ENCODE measurements at places on chromosomes 2 and 18.
A peak's percentile ranks its signal among the peaks of the same experiment; 100 is the strongest.

DNA sequence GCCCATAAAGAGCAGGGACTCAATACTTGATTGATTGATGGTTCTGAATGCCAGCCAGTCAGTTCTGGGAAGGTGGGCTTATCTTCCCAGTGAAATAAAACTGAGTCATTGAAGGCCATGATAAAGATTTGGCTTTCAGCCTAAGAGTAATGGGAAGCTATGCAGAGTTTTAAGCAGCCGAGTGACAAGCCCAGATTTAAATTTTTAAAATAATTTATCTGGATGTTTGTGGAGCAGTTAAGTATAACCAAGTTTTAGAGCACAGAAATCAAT lies 122.8 kb downstream of the RAPGEF4 start:
- no peak for DNase-seq

- DNase-seq: no peak
These were observed 18.9 kb upstream of the IL1R2 start for GRCh38 chr2:101972621-101973434.

DNA sequence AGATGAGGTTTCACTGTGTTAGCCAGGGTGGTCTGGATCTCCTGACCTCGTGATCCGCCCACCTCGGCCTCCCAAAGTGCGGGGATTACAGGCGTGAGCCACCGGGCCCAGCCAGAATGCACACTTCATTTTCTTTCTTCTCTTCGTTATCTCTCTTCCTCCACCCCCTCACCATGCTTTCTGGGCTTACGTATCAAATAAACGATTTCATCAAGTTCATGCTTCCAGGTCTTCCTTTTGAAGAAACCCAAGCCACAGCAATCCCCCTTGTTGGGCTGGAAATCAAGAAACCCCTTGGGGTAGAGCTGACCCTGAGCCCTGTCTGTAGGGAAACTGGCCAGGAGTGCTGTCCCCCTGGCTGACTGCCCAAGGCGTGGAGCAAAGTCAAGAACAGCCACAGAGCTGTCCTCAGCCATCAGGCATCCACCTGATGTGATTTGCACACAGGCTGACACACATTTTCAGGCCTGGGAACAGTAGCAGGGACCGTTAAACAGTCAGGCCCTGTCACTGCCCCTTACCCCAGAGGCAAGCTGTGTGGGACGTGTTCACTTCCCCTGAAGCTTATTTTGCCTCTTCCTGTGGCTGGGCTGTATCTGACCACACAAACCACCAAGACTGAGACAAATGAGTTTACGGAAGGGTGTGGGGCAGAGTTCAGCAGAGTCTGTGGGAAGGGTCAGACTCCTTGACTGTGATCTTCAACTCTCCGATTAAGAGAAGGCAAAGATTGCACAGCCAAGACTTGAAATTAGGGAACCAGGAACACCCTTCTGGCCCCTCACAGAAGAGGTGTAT lies 15.1 kb upstream of the NMUR1 start:
- peak; percentile 86 for DNase-seq

DNA sequence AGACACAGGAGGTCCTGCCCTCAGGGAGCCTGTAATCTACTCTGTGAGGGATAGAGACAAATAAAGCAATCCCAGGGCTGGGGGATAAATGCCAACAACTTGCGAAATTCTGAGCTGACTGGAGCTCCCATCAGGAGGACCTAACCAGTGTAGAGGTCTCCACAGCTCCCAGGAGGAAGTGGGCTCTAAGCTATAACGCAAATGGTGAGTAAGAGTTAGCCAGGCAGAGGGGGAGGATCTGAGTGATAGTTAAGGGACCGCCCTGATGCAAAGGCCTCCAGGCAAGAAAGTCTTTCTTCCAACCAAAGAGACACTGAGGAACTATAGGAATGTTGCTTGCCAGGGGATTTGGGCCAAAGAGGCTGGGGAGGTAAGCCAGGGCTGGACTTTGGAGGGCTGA lies 16.0 kb upstream of the ZNF532 start:
- DNase-seq: no peak

- DNase-seq: no peak
These were observed 112.9 kb downstream of the RIF1 start for GRCh38 chr2:151522556-151522955.

DNA sequence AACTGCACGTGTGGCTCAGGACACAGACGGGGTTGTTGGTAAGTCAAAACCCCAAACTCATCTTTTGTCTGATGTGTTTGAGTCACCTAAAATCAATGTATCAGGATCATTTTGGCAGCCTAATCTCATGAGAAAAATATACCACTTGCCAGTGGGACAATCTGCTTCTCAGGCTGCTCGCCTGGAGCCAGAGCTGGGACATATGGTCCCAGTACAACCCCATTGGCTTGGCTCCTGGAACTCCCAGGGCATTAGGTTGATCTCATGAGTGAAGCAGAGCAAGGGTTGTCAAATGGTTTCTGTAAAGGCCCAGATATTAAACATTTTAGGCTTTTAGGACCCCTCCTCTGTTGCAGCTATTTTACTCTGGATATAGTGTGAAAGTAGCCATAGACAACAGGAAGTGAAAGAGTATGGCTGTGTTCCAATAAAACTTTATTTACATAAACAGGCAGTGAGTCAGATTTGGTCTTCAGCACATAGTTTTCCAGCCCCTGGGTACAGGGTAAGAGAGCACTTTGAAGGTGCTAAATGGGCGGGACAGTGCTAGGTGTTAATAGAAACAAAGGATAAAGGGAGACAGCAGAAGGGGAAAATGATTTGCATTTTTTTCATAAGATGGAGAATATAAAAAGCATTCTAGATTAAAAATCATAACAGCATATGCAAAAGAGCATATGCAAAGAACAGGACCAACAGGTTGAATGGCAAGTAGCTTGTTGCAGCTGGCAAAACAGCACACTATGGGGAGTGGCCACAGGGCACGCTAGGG lies 290.8 kb downstream of the KCNS3 start:
- no peak for DNase-seq

GRCh38 chr18:63850020-63850419 lies 37.5 kb upstream of the SERPINB2 start:
- DNase-seq: peak; percentile 17

DNA sequence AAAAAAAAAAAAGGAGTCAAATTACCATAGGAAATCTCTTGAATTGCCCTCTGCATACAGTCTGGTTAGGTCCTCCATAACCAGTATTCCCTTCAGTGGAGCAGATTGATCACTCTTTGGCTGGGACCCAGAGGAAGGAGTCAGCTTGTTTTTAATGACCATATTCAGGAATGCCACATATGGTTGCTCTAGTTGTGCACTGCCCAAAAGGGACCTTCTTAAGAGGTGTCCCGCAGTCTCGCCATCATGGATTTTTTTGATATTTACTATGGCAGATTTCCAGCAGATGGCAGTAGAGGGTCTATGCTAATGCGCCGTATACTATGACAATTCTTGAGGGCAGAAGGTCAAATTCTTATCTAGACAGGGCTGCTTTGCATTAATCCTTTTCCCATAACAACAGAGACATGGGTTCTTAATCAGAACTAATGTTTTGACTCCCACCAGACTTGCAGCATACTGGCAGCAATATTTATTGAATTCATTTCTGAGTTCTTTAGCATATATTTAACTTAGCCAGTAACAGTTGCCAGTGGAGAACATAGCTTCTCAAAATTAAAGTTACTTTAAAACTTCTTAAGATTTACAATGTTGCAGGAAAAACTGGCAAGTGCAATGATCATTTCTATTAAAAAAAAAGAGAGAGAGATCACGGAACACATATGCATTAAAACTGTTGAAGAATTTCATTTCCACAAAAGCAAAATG lies 31.8 kb upstream of the INPP4A start:
- peak; percentile 70 for DNase-seq

DNA sequence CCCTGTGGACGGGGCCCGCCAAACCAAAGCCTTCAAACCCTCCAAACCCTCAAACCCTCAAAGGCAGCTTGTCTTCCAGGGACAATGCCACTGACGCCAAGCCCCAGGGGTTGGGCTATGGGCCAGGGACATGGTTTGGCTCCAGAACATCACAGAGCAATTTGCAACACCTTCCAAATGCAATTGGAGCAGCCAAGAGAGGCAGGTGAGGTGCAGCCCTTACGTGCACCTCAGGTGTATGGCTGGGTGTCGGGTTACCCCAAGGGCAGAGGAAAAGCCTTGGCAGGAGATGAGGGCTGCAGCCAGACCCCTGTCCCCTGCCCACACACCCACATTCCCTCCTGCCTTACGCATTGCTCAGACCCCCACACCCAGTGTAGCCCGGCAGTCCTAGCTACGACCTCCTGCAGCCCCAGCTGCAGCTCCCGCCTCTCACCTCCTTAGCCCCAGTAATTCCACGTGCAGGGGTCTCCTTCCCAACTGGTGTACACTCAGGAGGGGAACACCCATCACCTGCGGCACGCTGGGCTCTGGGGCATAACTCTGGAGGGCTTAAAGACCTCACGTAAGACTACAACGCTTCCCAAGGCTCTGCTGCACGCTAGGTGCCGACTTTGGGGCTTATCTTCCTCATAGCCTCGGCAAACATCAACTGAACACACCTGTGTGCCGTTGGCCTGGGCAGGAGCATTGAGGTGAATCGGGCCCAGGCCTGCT lies 88.7 kb downstream of the TFCP2L1 start:
- no peak for DNase-seq

GRCh38 chr18:5049124-5049523 lies 147.9 kb downstream of the AKAIN1 start:
- DNase-seq: no peak

- DNase-seq: peak; percentile 25
These were observed 311.8 kb downstream of the LNPK start for GRCh38 chr2:175690113-175690837.

GRCh38 chr2:11467129-11467649 lies 1.2 kb upstream of the E2F6 start:
- no peak for DNase-seq

GRCh38 chr2:141932261-141932660 lies 198.6 kb downstream of the LRP1B start:
- no peak for DNase-seq

DNA sequence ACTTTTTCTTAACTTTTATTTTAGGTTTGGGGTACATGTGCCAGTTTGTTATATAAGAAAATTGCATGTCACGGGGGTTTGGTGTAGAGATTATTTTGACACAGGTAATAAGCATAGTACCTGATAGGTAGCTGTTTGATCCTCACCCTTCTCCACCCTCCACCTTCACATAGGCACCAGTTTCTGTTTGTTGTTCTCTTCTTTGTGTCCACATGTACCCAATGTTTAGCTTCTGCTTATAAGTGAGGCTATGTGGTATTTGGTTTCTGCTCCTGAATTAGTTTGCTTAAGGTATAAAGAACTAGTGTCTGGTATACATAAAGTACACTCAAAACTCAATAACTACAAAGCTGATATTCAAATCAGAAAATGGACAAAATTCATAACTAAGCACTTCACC lies 654.6 kb upstream of the LINC00305 start:
- DNase-seq: no peak

GRCh38 chr2:208222351-208222750 lies 32.5 kb downstream of the IDH1 start:
- no peak for DNase-seq

- DNase-seq: no peak
These were observed 22.4 kb upstream of the ARMC9 start for GRCh38 chr2:231176066-231176465.
